ENCODE measurements at places on chromosomes 1 and 21.

DNA sequence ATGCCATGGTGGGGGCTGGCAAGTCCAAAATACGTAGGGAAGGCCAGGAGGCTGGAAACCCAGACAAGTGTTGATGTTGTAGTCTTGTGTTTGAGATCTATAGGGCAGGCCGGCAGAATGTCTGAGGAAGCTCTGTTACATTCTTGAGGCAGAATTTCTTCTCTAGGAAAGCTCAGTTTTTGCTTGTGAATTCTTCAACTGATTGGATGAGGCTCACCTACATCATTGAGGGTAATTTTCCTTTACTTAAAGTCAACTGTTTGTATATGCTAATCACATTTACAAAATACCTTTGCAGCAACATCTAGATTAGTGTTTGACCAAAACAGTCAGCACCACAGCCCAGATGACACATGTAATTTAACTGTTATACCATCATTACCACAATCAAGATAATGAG, 37.0 kb downstream of the PATJ start:
- DNase-seq = no peak

GRCh38 chr1:174158767-174159251, 511 bp upstream of the RABGAP1L start:
- DNase-seq = no peak

DNA sequence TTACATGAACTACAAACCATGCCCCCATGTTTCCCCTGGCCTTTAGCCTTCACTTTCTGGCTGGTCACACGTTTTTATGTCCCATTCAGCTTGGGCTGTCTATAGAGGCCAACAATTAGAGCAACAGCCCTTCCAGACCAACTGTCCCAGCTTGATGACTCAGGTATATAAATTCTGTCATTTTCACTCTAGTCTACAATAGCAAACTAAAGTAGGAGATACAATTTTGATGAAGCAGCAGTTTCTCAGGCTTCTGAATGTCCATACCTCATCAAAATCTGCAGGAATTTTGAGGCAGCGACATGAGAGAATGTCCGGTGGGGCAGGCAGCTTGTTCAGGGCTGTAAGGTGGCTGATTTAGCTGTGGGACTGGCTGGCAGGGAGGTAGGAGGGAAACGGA, 45.6 kb upstream of the VAV3 start:
- DNase-seq = peak; percentile 9

DNA sequence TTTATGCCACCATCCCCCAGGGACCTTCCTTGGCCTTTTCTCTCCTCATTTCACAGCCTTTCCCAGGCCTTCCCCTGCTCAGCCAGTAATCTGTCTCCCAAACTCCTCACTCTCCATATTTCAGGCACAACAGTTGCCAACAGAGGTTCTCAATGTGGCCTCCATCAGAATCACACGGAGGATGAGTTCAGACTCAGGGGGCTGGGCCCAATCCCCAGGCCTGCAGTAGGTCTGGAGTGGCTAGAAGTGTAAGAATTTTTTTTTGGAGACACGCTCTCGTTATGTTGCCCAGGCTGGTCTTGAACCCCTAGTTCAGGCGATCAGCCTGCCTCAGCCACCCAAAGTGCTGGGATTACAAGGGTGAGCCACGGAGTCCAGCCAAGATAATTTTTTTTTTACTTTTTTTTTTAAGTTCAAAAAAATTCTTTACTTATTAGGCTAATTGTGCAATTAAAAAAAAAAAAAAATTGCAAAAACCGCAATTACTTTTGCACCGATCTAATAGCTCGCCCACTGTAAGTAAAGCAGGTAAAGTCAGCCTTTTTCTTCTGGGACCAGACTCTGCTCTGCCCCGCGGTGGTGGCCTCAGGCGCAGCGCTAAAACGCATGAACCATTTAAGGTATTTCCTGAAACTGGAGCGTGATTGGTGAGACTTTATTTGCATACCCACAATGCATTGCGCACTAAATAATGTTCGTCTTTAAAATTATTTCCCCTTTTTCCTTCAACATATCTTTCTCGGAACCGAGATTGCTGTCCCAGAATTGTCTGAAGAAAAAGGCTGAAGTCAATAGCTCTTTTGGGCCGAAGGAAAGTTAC, 18.7 kb downstream of the KIAA2013 start:
- peak; percentile 90 for DNase-seq

GRCh38 chr1:23558140-23558871, 995 bp downstream of the ID3 start:
- peak; percentile 86 for DNase-seq
